ENCODE measurements at places on chromosomes 12 and 14.

GRCh38 chr12:116381744-116382685, 104.5 kb upstream of the MED13L start:
- peak overlapping the region; percentile 73 for H3K4me3 ChIP-seq
- peaks cover 17% of the 10 kb centered on the region for H3K27me3 ChIP-seq
- H3K36me3 ChIP-seq, result no peaks in the 10 kb centered on the region
- H3K27ac ChIP-seq, result peak overlapping the region; percentile 94

GRCh38 chr12:25529738-25530137, 23.3 kb downstream of the LMNTD1 start:
- no peak overlapping the region for H3K4me3 ChIP-seq
- H3K27me3 ChIP-seq, result no peaks in the 10 kb centered on the region
- no peaks in the 10 kb centered on the region for H3K4me1 ChIP-seq
- H3K27ac ChIP-seq, result no peak overlapping the region

DNA sequence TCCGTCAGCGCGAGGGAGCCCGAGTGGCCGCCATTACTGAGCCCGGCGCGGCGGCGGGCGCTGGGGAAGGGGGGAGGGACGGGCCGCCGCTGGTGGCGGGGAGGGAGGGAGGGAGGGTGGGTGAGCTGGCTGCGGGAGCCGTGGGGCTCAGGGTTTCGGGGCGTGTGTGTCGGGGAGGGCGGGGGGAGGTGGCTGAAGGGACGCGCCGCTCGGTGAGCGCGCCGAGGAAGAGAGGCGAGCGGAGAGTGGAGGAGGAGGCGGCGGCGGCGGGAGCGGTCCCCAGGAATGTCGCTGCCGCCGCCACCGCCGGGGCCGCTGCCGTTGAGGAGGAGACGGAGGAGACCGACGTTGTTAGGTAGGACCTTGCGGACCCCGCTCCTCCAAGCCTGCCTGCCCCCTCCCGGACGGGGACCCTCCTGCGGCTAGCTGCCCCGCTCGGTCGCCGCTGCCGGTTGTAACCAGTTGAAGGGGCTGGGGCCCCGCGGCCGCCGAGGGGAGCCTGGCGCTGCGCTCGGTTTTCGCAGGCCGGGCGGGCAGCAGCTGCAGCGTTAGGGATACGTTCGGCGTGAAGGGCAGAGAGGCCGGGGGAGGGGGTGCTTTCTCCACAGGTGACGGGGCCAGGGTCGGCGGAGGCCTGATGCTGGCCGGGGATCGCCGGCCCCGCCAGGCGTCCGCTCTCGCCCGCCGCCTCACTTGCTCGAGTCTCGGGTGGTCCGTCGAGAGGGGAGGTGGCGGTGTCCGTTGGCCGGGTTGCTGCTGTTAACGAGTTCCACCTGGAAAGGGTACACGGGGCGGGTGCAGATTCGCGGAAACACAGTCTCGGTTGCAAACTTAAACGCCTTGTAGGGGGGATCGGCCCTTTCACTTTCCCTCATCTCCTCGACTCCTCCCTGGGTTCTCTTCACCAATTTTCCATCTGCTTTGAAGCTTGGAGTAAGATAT, at the start of gene ARHGAP5:
ARHGAP5 (plus strand) TSS at position 224 of the 942 bp plus-strand sequence. CDS start 13,366 bp downstream, outside the sequence.
- no peaks in the 10 kb centered on the region for H3K36me3 ChIP-seq
- H3K27me3 ChIP-seq, result no peaks in the 10 kb centered on the region
- peaks cover 51% of the 10 kb centered on the region for H3K4me1 ChIP-seq
- H3K4me3 ChIP-seq, result peak within 1 kb of the TSS; percentile 99
- peak within 1 kb of the TSS; percentile 99 for H3K27ac ChIP-seq

- H3K27me3 ChIP-seq, result no peaks in the 10 kb centered on the region
- peak overlapping the region; percentile 97 for H3K27ac ChIP-seq
- H3K36me3 ChIP-seq, result peaks cover 2% of the 10 kb centered on the region
- H3K4me3 ChIP-seq, result peak overlapping the region; percentile 82
These were observed 539 bp upstream of the HMGA2 start for GRCh38 chr12:65823513-65824375.

GRCh38 chr14:95039993-95040348, 117.4 kb downstream of the DICER1 start:
- peaks cover 7% of the 10 kb centered on the region for H3K4me1 ChIP-seq
- H3K36me3 ChIP-seq, result no peaks in the 10 kb centered on the region
- DNase-seq, result no peak
- H3K4me3 ChIP-seq, result no peak overlapping the region
- no peaks in the 10 kb centered on the region for H3K27me3 ChIP-seq

DNA sequence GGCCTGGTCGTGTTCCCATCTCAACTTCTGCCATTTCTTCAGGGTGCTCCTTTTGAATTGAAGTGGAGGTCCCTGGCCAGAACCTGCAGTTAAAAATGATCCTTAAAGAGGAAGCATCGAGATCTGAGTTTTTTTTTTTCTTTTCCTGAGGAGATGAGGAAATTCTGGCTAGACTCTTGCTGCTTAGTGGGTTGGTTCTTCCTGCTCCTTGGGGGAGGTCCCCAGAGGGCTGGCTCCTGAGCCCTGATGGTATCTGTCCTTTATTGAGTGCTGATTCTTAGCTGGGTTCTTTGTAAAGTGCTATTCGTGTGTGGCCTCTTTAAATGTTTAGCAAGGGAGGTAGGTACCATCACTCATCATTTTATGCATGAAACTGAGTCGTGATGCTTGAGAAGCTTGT, 11.7 kb downstream of the PELI2 start:
- H3K27ac ChIP-seq, result 0 out of 2 replicates have a peak overlapping the region, but pooled peaks have one; percentile 7
- no peaks in the 10 kb centered on the region for H3K36me3 ChIP-seq
- H3K4me3 ChIP-seq, result no peak overlapping the region
- peaks cover 75% of the 10 kb centered on the region for H3K4me1 ChIP-seq
- no peaks in the 10 kb centered on the region for H3K27me3 ChIP-seq
- DNase-seq, result no peak

- H3K27ac ChIP-seq, result no peak overlapping the region
- peaks cover 3% of the 10 kb centered on the region for H3K4me1 ChIP-seq
- no peaks in the 10 kb centered on the region for H3K27me3 ChIP-seq
- no peak for DNase-seq
These were observed 49.2 kb downstream of the FBXW8 start for GRCh38 chr12:116959845-116960514.

All from WTC11 (cell line).